ENCODE measurements at places on chromosomes 3 and 15.
A peak's percentile ranks its signal among the peaks of the same experiment; 100 is the strongest.

DNA sequence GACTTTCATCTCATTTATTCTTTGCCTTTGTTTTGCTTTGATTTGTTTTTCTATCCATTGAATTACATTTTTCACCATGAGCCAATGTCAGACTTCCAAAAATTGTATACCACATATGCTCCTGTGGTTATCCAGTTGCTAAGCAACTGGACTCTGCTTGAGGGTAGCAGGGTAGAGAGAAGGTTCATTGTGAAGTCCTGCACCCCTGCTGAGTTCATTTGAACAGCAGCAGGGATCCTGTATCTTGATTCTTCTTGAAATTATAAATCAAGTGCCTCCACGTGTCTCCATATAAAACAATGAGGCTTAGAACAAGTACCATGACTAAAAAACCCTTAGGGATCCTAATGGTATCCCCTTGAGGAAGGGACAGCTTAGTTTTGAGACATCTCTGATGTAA lies 449.3 kb downstream of the ROBO2 start:
- DNase-seq: no peak

DNA sequence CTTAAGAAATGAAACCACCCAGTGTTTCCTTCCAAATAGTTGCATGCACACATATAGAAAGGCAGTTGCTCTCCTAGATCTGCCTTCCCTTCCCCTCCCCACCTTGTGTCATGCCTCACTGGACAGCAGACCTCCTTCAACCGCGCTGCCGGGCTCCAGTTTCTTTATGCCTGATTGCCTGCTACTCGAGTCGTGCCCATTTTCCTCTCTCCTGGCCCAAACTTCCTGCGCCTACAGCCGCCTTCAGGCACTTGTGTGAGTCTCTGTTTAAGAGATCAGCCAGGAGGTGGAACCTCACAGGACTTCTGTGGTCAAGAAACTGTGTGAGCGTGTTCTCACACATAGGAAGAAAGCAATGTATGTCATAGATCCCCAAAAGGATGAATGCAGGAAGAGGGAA lies 8.8 kb upstream of the FAM107A start:
- no peak for DNase-seq

DNA sequence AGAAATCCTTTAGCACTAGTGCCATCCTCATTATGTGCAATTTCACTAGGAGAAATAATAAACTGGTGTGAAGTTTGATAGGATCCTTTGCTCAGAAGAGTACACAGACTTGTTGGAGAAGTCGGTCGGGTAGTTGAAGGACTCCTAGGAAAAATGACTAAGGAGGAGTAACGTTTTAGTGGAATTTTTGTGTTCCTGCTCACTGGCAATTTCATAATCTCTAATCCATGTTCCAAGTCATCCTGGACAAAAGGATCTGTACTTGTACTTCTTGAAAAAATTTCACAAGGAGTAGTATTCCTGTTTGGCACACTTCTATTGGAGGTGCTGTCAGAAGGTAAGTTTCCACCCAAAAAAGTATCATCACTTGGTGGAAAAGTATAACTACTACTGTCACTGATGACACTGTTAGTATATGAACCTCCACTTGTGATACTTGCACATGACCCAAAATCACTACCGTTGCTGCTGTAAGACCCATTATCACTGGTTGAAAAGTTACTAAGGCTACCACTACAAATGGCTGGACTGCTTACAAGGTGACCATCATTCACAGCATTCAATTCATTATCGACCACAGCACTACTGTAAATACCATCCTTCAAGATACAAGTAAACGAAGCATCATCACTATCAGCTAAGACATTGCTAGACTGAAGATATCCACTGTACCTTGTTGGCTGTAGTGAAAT lies 77.4 kb downstream of the NEDD4 start:
- no peak for DNase-seq

DNA sequence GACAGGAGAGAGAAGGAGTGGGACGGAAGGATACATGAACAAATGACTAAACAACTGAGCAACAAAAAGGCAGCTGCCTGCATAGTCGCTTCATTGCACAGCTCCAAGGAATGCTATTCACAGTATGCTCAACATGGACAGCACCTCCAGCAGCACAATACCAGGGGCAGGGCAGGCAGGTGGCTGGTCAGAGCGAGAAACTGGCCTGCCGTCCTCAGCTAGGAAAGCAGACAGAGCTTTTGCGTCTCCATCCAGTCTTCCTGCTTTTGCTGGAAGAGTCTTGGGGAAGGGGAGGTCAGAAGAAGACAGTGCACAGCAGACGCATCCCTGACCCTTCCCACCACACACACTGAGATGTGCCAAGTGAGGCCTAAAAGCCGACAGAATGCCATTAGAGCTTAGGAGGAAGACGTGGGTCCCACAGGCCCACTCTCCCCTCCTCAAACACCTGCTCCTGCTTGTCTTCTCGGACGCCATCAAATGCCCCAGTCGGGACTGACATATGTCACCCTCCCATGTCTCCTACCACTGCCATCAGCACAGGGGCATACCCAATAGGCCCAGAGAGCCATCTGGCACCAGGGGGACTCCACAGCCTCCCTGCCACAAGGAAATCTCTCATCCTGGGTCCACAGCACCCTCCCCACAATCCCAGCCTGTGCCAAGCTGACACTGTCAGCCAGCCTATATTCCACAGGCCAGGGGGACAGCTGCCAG lies 3.9 kb downstream of the RAB6B start:
- DNase-seq: no peak

DNA sequence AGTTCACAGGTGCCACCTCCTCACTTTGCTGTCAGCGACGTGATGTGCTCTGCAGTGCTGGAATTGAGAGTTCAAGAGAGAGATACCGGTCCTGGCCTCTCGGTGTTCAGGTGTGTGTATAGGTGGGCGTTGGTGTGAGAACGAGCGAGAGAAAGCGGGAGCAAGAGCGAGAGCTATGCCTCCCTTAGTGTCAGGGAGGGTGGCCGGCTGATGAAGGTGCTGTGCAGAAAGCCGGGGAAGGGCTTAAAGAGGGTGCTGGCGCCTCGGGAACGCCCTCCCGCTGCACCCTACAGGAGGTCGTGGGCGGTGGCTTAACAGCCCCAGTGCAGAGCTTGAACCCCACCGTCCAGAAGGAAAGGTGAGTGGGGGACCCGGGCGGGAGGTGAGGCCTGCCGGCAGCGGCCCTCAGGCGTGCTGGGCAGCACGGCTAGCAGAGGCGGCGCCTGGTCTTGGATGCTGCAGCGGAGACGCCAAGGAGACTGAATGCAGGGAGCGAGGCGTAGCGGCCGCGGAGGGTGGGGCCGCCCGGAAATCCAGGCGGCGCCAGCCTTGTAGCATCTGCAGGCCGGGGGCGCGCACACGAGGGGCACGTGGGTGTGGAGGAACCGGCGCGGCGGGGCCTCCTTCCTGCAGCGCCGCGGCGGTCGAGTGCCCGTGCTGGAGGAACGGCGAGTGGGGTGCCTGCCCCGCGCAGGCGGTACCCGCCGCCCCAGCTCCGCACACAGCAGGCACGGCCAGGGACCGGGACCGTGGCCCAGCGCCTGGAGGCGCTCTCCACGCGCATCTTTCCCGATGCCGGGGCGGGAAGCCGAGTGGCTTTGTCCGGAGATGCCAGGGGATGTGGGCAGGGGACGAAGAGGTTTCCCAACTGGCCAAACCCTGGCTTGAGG lies 246.8 kb upstream of the TOPAZ1 start:
- DNase-seq: no peak

DNA sequence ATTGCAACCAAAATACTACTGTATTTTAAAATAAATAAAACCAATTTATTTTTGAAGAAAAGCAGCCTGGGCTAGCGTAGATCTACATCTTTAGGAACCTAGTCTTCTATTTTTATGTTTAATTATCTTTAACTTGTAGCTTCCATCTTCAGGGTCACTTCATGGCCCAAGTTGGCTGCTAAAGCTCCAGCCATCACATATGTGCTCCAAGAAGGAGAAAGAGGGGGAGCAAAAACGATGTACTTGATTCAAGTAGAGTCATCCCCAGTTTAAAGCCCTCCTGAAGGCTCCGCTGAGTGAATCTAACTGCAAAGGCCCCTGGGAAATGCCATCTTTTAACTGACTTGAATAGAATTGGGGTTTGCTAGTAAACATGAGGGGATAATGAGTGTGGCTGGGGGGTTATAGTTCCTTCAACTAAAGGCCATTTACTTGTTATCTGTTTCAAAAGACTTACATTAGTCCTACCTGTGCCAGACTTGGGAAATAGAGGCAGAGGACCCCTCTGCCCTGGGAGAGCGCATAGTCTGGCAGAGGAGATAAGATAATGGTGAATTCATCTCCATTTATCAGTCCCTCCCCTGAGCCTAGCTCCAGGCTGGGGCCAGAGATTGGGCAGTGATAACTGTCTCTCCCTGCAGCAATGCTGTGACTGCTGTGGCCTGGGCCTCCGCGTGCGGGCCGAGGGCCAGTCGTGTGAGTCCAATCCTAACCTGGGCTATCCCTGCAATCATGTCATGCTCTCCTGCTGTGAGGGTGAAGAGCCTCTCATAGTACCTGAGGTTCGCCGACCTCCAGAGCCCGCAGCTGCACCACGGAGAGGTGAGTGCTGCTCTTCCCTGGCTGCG lies 64.6 kb downstream of the FBLN2 start:
- DNase-seq: no peak

DNA sequence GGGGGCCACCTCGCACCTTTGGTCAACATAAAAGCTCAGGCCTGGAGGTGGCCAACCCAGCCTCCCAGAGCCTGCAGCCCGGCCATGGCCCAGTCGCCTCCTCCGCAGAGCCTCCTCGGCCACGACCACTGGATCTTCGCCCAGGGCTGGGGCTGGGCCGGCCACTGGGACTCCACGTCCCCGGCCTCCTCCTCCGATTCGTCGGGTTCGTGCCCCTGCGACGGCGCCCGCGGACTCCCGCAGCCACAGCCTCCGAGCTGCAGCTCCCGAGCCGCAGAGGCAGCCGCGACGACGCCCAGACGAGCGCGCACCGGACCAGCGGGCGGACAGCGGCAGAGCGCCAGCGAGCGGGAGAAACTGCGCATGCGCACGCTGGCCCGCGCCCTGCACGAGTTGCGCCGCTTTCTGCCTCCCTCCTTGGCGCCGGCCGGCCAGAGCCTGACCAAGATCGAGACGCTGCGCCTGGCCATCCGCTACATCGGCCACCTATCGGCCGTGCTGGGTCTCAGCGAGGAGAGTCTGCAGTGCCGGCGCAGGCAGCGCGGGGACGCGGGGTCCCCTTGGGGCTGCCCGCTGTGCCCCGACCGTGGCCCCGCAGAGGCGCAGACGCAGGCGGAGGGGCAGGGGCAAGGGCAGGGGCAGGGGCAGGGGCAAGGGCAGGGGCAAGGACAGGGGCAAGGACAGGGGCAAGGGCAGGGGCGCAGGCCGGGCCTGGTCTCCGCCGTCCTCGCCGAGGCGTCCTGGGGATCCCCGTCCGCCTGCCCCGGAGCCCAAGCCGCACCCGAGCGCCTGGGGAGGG lies at the start of gene MESP2:
TSS of gene MESP2 (plus strand) at position 59 of the 799 bp plus-strand sequence. CDS start at position 85, 26 bp downstream.
- DNase-seq: peak; percentile 73

DNA sequence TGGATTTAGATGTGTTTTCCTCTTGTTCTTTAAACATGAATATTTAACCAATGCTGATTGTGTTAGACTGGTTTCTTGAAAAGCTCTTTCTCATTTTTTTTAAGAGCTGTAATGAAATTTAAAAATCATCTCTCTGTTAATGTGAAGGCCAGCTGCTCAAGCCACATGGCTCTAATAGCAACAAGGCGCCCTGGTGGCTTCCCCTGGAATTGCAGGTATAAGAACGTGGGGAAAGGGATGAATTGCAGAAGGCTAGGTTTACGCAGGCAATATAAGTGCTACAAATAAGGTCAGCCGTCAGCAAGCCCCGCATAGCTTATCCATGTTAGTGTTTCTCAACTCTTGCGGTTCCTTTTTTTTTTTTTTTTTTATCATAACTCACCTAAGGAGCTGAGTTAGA lies 108.5 kb downstream of the SAMMSON start:
- peak; percentile 2 for DNase-seq

- DNase-seq: no peak
These were observed 9.1 kb upstream of the ADPRH start for GRCh38 chr3:119570229-119570628.

DNA sequence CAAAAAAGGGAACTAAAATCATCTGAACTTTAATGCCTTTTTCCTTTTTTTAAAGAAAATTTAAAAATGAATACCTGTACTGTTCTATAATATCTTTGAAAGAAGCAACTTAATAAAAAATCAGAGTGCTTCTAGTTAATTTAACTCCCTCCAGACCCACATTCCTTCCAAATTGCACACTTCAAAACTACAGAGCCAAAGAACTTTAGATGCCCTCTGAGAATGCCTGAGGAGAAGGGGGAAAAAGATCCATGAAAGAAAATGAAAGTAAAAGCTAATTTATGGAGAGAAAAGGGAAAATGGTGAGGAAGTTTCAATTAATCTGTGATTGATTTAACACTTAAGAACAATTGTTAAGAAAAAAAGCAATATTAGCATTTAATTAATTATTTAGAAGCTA lies 1141.6 kb downstream of the IGSF11 start:
- no peak for DNase-seq

DNA sequence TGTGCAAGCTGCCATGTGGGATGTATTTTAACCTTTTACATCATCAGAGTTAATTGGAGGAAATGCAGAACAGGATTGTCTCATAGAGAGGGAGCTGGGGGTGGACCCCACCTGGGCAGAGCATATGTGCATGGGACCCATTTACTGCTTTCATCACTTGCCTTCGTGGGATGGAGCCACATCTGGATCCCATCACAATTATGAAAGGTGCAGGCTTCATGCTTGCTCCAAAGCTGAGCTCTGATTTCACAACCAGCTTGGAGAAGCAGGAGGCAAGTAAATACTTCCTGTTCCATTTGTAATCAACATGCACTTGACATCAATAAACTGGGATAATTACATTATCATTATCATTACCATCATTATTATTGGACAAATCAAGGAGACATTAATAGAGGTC lies 161.9 kb downstream of the ALDH1A2 start:
- DNase-seq: no peak

DNA sequence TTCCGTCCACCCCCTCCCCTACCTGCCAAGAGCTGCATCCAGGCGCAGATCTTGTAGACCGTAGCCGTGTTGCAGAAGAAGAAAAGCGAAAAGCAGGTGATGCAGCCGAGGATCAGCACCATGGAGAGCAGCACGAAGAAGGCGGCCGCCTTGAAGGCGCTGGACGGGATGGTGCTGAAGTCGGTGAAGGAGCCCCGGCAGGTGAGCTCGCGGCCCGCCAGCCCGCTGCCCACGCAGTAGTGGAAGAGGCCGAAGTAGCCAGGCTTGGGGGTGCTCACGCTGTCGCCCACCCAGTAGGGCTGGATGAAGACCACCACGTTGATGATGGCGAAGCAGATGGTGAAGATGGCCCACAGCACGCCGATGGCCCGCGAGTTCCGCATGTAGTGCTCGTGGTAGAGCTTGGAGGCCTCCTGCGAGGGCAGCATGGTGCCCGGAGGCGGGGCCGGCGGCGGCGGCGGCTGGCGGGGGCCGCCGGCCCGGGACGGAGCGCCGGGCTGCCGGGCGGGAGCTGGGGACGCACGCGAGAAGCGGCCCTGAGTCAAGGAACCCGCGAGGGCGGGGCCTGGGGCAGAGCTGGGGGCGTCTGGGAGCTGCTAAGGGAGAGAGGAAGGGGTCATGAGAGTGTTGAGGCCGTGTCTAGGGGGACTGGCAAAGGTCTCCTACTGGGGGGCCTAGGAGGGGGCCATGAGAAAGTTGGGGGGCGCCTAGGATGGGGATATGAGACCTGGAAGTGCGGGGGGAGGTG lies 1.2 kb downstream of the LHFPL4 start:
- DNase-seq: no peak
